ENCODE measurements at places on chromosomes 13 and 19.

DNA sequence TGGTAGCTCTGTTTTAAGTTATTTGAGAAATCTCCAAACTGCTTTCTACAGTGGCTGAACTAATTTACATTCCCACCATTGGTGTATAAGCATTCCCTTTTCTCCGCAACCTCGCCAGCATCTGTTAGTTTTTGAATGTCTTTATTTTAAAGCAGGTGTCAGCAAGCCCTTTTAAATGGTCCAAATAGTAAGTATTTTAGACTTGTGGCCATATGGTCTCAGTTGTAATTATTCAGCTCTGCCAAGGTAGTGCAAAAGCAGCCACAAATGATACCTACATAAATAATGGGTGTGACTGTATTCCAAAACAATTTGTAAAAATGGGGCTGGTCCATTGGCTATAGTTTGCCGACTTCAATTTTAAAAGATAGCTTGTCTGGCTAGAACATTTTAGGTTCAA, 58.7 kb upstream of the TMTC4 start:
- DNase-seq, result no peak

DNA sequence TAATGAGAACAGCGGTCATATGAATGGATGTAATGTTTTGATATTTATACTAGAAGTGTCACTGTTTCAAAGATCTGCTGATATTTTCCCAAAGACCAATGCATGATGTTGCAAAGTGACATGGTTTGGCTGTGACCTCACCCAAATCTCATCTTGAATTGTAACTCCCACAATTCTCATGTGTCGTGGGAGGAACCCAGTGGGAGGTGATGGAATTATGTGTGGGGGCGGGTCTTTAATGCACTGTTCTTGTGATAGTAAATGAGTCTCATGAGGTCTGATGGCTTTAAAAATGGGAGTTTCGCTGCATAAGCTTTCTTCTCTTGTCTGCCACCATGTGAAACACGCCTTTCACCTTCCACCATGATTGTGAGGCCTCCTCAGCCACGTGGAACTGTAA, 98.3 kb downstream of the AKAP11 start:
- no peak for DNase-seq

- DNase-seq, result no peak
Observed at GRCh38 chr13:54536112-54536511, 1507.5 kb downstream of the OLFM4 start.

- DNase-seq, result no peak
Observed at GRCh38 chr13:55673910-55674309, 1466.8 kb upstream of the PRR20A start.

GRCh38 chr13:29465741-29466293, 129.7 kb downstream of the SLC7A1 start:
- DNase-seq, result no peak

GRCh38 chr13:26616126-26616525, 58.6 kb downstream of the WASF3 start:
- no peak for DNase-seq

All from GDM1 (cell line).